D341Med (cell line): ENCODE measurements at places on chromosomes 2 and 18.

GRCh38 chr2:101815739-101816391 lies 118.4 kb downstream of the MAP4K4 start:
- DNase-seq: no peak

DNA sequence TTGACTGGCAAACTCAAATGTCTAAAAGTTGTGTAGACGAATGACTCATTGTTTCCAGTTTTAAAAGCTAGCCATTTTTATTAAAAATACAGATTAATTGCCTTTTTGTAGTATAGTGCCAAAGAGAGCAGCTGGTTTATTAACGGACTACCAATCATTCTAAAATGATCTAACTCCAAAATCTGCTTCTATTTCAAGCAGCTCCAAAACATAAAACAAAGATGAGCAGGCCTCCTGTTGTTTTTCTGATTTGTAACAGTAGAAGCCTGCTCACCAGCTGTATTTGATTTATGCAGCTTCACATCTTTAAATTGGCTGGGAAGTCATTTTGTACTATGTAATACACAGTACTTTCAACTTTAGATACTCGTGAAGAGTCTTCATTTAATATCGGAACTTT lies 171.8 kb downstream of the UBR3 start:
- no peak for DNase-seq

DNA sequence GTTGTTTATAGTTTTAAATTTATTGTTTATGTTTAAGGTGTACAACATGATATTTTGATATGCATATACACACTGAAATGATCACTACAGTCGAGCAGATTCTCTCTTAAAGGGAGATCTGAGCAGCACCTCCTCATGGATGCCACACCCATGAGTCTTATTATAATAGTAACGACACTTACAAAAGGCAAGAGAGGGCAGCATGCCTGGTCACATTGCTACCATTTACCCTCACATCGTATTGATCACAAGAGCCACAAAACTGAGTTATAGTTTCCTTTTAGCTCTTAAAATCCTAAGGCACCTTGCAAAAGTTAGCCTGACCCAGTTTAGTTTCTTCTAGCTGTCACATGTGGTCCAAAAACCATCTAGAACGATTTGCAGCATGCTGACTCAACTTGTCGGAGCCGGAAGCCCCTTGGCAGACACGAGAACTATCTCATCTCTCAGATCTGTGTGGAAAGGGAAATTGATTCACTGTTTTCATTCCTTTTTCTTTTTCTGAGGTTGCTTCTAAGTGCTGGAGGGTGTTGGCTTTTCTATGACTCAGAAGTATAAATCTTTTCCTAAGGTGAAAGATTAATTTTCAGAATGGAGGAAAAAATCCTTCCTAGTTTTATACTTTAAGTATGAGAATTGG lies 85.3 kb downstream of the CDC42EP3 start:
- no peak for DNase-seq

- peak; percentile 15 for DNase-seq
Observed at GRCh38 chr2:233473878-233474277, 92.7 kb downstream of the USP40 start.

GRCh38 chr2:7660816-7661215 lies 743.6 kb downstream of the RNF144A start:
- no peak for DNase-seq

DNA sequence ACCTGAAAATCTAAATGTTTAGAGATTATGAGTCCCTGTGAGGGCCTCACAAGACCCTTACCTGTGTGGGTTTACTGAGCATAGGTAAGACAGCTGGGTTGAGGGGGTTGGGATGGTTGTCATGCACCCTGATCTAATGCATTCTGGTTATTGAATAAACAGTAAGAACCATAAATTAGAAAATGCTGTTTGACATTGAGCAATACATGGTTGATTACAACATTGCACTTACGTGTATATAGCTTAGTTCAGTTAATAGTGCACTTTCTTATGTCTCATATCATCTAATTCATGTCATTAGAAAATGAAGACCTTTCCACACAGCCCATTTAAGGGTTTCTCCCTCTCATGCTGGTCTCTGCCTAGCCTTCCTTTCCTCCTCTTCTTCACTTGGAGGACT lies 253.5 kb upstream of the ATP5MC3 start:
- no peak for DNase-seq

- no peak for DNase-seq
Observed at GRCh38 chr2:25960920-25961319, 21.4 kb downstream of the KIF3C start.

DNA sequence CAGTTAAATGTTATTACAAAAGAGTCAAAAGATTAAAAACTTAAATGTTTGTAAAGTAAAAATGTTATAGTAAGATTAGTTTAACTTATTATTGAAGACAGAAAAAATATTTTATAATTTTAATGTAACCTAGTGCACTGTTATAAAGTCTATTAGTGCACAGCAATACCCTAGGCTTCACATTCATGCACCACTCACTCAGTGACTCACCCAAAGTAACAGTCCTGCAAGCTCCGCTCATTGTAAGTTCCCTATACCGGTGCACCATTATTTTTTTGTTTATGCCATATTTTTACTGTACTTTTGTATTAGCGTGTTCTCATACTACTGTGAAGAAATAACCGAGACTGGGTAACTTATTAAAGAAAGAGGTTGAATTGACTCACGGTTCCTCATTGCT lies 759.7 kb upstream of the CDH7 start:
- no peak for DNase-seq

DNA sequence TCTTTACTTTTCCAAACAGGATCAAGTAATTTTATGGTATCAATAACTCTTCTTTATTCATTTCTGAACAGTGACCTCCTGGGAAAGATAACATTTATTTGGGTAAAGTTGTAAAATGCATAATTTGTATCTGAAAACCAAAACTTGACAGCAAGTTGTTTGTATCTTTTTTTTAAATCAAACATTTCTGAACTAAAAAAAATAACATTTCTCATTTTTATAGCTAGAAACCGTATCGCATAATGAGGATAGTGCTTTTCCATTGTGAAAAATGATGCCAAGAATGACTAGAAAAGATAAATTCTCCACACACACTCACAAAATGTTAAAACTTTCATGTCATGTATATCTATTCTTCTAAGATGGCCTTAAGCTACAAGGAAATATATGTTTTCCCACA lies 578.2 kb downstream of the RIT2 start:
- DNase-seq: no peak

DNA sequence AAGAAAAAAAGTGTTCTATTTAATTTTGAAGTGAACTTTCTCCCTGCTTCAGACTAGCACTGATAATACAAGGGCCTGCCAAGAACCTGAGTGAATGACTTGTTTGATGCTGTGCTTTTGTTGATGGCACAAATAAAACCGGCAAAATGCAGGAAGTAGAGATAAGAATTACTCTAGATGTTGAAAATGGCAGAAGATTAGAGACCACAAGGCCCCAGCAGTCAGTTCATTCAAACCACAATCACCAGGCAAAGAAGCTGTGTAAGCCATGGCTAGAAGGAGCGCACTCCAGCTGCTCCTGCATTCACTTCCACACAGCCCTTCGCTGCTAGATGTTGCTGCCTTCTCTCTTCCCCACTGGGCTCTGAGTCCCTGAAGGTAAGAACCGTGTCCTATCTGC lies 297.1 kb downstream of the AGPS start:
- no peak for DNase-seq

- no peak for DNase-seq
Observed at GRCh38 chr2:234957834-234958135, 6.0 kb downstream of the SH3BP4 start.

GRCh38 chr2:207317378-207317984 lies 151.7 kb upstream of the KLF7 start:
- no peak for DNase-seq

DNA sequence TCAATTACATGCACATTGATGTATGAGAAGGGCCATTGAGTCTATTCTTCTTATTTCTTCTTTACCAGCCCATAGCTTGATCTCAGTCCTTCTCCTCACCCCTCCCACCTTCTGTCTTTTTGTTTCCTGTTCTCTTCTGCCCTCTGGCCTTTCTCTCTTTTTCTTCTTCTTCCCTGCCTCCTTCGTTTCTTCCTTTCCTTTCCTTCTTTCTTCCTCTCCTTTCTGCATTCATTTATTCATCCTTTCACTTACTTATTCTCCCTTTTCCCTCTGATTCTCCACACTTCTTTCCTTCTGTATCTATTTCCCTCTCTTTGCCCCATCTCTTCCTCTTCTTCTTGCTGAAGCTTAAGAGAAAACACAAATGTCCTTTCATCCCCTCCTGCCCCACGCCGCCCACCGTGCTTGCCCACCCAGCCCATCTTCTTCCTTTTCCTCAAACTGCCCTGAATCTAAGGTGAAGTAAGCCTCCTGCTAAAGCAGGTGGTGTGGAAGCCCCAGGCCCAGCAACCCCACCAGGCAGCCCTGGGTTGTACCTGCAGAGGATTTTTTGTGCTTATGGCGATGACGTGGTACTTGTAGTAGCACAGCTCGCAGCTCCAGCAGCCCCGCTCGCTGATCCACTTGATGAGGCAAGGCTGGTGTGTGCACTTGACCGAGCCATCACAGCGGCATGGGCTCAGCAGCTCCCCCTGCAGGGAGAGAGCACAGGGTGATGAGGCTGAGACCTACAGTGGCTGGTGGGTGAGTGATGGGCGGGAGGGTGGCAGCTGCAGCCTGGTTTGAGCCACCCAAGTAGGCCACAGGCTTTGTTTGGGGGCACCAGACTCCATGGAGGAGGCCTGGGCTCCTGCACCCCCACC lies 89.0 kb downstream of the MARCHF4 start:
- DNase-seq: peak; percentile 46

GRCh38 chr2:133720429-133720828 lies 152.2 kb upstream of the NCKAP5 start:
- no peak for DNase-seq

DNA sequence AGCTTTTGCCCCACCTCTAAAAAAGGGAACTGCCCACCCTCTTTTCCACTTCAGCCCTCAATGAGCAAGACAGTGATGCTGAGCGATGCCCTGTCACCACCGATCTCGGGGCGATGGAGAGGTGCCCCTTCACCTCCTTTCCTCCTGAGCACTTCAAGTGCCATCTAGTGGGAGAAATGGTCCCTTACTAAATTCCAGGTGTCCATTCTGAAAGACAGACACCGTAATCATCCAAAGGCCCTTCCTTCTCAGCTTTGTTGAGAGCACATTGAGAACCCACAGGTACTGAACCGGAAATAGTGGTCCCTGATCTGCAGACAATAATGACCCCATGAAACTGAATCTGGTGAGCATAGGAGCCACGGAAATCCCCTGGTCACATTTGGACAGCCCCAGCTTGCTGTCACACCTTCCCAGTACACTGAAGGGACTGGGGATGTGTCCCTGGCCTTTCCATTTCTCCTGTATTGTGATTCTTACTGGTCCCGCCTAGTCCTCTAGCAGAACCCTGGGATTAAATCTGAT lies 38.5 kb downstream of the KCTD18 start:
- DNase-seq: peak; percentile 64

DNA sequence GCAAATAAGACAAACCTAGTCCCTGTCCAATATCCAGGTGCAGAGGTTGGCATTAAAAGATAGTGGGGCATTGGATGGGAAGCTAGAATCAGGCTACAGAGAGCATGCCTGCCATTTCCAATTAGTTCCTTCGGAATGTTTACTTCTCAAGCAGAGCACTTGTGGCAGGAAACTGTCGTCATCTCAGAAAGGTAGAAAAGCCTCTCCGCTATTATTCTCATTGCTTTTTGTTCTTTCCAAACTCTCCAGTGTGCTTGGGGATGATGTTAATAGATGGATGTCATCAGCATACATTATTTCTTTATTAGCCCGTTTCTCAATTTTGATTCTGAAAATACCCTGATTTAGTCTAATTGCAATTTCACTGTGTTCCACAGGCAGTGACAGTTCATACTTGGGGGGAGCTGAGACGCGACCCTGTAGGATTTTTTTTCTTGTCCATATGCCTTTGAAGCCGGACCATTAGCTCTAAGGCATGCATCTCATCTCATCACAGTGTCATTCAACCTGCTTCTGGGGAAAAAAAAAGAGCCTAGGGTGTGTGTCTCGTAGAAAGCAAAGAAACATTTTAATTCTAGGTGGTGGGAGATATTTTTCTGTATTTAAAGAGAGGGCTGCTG lies 7.7 kb downstream of the ASB18 start:
- DNase-seq: no peak

DNA sequence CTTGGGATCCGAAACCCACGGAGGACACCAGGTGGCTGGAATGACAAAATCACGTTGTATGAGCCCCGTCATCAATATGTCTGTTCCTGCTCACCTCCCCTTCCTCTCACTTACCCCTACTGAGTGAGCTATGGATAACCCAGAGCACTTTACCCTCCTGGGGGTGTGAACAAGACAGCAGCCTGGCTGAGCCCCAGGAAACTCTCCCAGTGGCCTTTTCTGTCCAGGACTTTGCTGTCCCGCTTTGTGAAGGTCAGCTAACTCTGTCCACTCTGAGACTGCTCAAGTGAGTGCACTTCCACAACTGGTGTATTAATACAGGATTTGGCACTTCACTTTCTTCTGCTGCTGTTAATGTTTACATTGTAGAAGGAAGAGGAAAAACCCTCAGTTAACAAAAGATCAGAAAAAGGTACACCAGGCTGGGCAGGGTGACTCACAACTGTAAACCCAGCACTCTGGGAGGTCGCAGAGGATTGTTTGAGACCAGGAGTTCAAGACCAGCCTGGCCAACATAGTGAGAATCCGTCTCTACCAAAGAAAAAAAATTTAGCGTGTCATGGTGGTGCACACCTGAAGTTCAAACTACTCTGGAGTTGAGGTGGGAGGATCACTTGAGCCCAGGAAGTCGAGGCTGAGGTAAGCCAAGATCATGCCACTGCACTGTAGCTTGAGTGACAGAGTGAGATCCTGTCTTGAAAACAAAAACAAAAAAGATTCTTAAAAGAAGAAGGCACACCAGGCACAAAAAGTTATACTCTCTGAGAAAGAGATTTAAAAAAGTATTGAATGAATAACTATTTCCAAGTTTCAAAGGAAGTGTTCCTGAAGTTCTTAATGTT lies 90.3 kb downstream of the CLHC1 start:
- no peak for DNase-seq
